ENCODE measurements at places on chromosomes 12 and 14. TPM values are rescaled to one million over a fixed set of nuclear protein-coding genes. Genes with fewer than 3 reads are reported as not detected.

RAD9B gene
- 0.08 TPM for polyA plus RNA-seq

MUCL1 gene
- polyA plus RNA-seq = not detected

GRCh38 chr12:27425306-27425705 is 21.2 kb upstream of the SMCO2 start:
- DNase-seq = no peak
- no peaks in the 10 kb centered on the region for H3K4me1 ChIP-seq
- H3K27me3 ChIP-seq = no peaks in the 10 kb centered on the region
- H3K36me3 ChIP-seq = no peaks in the 10 kb centered on the region
- no peak overlapping the region for H3K27ac ChIP-seq

DNA sequence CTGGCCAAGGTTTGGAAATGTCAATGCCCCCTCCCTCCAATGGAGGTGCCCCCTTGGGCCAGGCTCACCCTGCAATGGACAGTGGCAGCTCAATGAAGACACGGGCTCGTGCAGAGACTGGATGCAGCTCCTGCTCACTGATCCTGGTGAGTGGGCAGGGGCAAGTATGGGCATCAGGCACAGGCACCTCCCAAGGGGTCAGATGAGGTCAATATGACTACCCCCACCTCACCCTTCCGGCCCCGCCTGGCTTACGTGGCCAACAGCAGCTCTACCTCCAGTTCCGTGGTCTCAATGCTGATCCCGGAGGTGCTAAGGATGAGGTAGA is 13.6 kb downstream of the ITGA7 start:
- no peak for DNase-seq
- H3K36me3 ChIP-seq = no peaks in the 10 kb centered on the region
- no peaks in the 10 kb centered on the region for H3K27me3 ChIP-seq
- H3K4me3 ChIP-seq = no peak overlapping the region

- no peaks in the 10 kb centered on the region for H3K4me1 ChIP-seq
- H3K27me3 ChIP-seq = peaks cover 36% of the 10 kb centered on the region
- no peaks in the 10 kb centered on the region for H3K36me3 ChIP-seq
- DNase-seq = no peak
Observed at GRCh38 chr14:101707863-101708620, 53.5 kb upstream of the PPP2R5C start.

GRCh38 chr12:106584104-106585064 is 1.6 kb downstream of the RFX4 start:
- DNase-seq = no peak
- no peak overlapping the region for H3K27ac ChIP-seq

C12orf76 gene
- 12.9 TPM for polyA plus RNA-seq

DNA sequence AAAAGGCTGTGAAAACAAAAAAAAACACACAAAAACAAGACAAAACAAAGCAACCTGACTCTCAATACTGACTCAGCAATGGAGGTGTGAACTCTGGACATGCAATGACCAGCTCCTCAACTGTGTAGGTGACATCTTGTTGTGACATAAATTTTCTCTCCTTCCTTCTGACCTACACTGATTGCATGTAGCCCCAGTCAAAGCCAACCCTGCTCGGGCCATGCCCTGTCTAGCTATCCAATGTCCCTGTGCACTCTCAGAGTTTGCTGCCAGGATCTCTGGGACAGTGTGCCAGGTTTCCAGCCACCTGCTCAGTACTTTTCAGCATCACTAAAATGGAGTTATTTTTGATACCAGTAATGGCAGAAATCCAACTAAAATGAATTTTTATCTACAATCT is 18.9 kb upstream of the CRACR2A start:
- H3K4me3 ChIP-seq = no peak overlapping the region
- H3K4me1 ChIP-seq = peaks cover 8% of the 10 kb centered on the region
- no peak for DNase-seq
- H3K27me3 ChIP-seq = peaks cover 10% of the 10 kb centered on the region
- H3K36me3 ChIP-seq = no peaks in the 10 kb centered on the region

DNA sequence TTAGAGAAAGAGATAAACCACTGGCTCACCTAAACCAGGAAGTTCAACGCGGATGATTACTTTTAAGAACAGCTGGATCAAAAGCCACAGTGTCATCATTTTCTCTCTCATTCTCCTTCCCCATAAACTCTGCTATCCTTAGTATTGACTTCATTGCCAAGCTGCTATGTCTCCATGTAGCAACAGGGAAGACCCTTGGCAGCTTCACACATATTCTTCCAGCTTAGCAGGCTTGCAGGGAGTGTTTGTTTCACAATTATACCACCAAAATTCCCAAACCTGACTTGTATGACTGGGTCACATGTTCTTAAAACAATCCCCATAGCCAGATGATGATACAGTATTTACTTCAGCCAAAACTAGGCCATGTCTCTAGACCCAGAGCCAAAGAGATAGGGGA is 235.5 kb downstream of the PAWR start:
- peaks cover 44% of the 10 kb centered on the region for H3K4me1 ChIP-seq
- H3K27me3 ChIP-seq = no peaks in the 10 kb centered on the region
- H3K36me3 ChIP-seq = no peaks in the 10 kb centered on the region
- DNase-seq = no peak

GRCh38 chr14:56482310-56482911 is 97.2 kb upstream of the TMEM260 start:
- H3K4me3 ChIP-seq = no peak overlapping the region
- DNase-seq = peak; percentile 16
- H3K4me1 ChIP-seq = no peaks in the 10 kb centered on the region

DNA sequence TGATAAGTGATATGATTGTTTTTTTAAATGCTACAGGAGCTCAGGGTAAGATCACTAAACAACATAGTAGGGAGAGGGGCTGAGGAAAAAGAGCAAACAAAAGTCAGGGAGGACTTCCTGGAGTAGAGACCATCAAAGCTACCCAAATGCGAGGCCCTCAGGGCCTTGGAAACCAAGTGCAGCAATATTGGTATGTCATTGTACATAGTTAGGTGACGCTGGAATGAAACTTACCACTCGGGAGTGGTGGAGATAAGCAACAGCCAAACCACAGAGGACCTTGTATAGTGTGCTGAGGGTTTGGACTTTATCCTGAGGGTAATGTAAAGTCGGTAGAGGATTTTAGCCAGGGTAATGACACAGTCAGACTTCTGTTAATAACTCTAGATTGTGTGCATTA is 13.8 kb downstream of the KITLG start:
- peaks cover 9% of the 10 kb centered on the region for H3K4me1 ChIP-seq
- no peak overlapping the region for H3K4me3 ChIP-seq
- H3K27ac ChIP-seq = no peak overlapping the region
- DNase-seq = no peak

GRCh38 chr12:58819345-58819744 is 101.0 kb downstream of the LRIG3 start:
- no peak for DNase-seq
- no peak overlapping the region for H3K4me3 ChIP-seq
- H3K36me3 ChIP-seq = no peaks in the 10 kb centered on the region

DNA sequence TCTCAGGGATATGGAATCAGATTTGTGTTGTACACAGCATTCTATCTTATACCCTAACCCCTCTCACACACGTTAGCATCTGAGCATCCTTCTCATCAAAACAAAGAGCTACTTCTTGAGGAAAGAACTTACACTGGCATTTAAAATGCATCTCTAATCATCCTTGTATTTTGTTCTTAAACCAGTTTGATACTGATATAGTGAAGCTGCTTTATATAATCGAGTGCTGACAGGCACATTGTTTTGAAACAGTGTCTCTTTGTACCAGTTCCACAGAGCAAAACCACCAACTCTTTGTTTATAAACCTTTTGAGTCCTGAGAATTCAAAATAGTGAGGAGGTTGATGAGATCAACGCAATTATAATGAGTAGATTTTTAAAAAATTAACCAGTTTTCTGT is 8.8 kb downstream of the GPR33 start:
- H3K27ac ChIP-seq = no peak overlapping the region
- H3K36me3 ChIP-seq = no peaks in the 10 kb centered on the region
- H3K4me1 ChIP-seq = no peaks in the 10 kb centered on the region
- H3K27me3 ChIP-seq = no peaks in the 10 kb centered on the region
- H3K4me3 ChIP-seq = no peak overlapping the region

EFCAB11 gene
- polyA plus RNA-seq = 2.8 TPM

DNA sequence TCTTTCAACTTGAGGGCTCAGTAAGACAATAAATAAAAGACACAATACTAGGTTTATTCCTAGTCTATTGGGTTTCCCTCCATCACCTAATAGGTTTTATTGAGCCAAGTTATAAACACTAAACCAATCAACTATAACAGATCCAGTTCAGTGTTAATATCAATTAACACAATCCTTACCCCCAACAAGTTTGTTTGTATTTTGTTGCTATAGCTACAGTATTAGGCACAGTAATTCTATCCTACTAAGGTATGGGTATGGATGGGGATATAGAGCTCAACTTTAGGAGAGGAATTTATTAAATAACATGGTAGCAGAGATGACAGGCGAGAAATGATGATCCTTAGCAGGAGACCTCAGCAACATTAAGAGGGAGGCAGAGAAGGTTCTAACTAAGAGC is 13.3 kb downstream of the PPP4R3A start:
- no peak overlapping the region for H3K27ac ChIP-seq
- no peaks in the 10 kb centered on the region for H3K27me3 ChIP-seq
- H3K4me3 ChIP-seq = no peak overlapping the region
- DNase-seq = no peak

GLI1 gene
- polyA plus RNA-seq = 0.10 TPM

TAS2R42 gene
- not detected for polyA plus RNA-seq

GRCh38 chr12:49563951-49564685 is 3.8 kb downstream of the MCRS1 start:
- peaks cover 13% of the 10 kb centered on the region for H3K36me3 ChIP-seq
- H3K4me1 ChIP-seq = peaks cover 14% of the 10 kb centered on the region
- DNase-seq = no peak

- H3K27ac ChIP-seq = no peak overlapping the region
- no peak for DNase-seq
- H3K27me3 ChIP-seq = no peaks in the 10 kb centered on the region
- no peak overlapping the region for H3K4me3 ChIP-seq
- no peaks in the 10 kb centered on the region for H3K36me3 ChIP-seq
Observed at GRCh38 chr14:104732355-104732804, 8.4 kb downstream of the ADSS1 start.
